ENCODE measurements at places on chromosomes 4 and X. TPM values are rescaled to one million over a fixed set of nuclear protein-coding genes. Genes with fewer than 3 reads are reported as not detected.

The AFM gene
- total RNA-seq: not detected

The INPP4B gene
- 0.66 TPM for total RNA-seq

The FMR1NB gene
- not detected for total RNA-seq

DNA sequence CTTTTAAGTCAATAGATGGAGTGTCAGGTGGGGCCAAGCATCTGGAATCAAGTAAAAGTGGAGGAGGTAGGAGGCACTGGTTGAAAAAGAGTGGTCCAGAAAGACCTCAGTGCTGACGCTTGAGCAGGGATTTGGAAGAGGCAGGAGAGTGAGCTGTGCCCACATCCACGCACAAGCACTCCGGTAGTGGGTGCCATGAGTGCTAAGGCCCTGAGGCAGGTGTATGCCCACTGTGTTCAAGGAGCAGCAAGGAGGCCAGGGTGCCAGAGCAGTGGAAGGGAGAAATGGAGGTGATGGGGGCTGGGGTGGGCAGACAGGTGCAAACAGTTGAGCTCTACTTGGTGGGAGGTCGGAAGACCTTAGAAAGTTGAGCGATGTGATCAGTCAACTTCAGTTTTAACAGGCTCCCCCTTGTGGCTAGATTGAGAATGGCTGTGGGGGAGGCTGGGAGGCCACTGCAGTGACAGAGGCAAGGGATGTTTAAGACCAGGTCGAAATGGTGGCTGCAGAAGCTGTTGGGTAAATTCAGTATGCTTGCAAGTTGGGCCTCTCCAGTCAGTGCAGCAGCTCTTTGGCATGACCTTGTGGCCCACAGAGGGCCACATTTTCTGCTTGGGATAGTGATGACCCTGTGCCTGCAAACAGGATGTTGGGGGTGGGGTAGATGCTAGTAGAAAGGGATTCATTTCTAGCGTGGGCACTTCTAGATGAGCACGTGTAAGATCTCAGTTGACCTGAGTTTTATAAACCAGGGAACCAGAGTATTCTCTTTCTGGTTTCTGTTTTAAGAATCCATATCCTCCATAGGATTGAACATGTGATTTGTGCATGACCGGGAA, 12.7 kb downstream of the TKTL1 start:
- DNase-seq: peak; percentile 93

DNA sequence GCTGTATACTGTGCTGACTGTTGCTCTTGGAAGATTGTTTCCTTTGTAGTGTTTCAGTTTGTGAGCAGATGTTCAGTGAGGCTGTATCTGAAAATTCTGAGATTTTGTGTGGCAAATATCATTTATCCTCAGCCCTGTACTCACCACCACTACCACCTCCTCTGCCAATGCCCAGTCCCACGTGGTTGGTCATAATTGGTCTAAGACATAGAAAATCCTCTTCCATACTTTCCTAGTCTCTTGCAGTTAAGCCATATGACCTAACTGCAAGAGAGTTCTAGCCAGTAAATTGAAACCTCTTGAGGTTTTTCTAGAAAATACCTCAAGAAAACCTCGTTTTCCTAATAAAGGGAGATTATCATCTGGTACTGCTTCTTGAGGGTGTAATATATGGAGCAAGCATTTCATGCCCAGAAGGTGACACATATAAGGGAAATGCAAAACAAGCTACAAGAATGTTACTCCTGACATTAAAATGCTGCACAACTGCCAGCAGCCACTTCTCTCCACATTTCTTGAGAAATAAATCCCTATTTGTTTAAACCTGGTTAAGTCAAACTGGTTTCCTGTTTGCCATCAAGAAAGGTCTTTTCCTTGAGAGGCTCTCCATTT, 32.8 kb downstream of the ABCE1 start:
- no peak for DNase-seq

DNA sequence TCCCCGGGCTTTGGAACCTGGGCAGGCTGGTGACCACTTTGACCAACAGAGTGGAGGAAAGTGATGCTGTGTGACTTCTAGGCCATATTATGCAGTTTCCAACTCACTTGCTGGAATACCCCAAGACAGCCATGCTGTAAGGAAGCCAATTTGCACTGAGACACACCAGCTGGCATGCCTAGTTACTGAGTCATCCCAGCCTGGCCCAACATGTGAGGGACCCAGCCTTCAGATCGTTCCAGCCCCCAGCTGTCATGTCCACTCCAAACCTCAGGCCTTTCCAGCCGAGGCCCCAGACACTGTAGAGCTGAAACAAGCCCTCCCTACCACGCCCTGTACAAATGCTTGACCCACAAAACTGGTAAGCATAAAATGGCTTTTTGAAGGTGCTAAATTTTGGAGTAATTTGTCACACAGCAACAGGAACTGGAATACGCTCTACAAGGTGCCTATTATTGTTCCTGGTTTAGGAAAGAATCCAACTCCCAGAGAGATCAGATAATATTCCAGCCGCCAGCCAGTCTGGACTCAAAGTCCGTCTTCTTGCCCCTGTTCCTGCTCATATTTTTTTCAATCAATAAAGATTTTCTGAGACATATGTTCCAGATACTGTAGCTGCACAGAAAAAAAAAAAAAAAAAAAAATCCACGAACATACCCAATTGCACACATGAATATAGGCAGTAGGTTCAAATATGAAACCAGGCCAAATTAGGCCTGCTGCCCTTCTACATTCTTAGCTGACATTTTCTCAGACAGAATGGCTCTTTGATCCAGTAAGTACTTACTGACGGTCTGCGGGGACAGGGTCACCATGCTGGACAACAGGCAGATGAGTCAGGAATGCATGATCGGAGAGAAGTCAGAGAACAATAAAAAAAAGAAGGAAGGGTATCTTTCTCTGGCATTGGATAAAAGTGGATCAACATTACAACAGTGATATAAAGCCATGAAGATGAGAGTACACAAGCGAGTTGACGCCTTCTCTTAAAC, 35.1 kb downstream of the SH3KBP1 start:
- DNase-seq: no peak

GRCh38 chr4:64158648-64159326, 250.5 kb downstream of the TECRL start:
- peak; percentile 83 for DNase-seq

DNA sequence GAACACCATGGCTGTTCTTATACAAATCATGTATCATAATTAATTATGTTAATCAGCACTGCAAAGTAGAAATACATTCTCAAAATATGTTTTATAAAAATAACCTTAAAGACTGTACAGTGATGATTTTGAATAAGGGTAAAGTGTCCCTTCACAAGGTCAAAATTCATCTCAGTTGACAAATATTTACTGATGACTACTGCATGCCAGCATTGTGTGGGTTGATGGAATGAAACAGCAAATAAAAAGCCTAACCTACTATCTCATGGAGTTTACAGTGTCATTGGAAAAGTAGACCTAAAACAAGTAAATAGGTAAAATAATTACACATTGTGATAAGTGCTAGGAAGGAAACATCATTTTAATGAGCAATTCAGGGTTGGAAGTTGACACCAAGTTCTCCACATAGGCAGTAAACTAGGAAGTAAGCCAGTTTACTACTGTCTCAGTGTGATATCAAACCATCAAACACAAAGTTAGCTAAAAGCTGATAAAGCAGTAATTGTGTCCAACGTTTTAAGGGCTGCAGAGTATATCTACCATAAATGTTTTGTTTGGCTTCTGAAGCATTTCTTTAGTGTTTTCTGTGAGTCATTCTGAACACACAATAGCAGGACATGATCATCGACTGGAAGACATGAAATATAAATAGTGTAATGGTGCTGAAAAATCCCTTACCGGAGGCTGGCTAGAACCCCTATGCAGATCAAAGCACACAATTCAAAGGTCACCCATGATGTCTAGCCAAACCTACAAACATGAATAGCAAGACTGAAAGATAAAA, 221.8 kb downstream of the DACH2 start:
- no peak for DNase-seq

- no peak for DNase-seq
These were observed 12.1 kb downstream of the TBL1X start for GRCh38 chrX:9476810-9477575.

DNA sequence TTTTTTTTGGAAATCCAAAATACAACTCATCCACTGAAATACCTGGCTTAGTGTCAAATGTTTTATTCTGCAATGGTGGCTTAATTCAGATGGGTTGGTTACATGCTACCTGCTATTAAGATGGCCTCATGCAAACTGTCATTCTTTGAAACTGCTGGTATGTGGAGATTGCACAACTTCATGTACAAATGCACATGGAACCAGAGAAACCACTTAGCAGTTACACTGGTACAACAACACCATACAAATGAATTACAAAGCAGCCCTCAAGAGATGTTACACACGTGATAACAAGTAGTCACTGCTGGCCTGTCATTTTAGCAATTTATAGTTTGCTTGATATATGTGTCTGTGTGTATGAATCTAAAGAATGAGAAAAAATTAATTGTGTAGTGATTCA, 84.6 kb upstream of the STS start:
- DNase-seq: no peak

GRCh38 chr4:44522761-44523445, 74.3 kb upstream of the KCTD8 start:
- no peak for DNase-seq

DNA sequence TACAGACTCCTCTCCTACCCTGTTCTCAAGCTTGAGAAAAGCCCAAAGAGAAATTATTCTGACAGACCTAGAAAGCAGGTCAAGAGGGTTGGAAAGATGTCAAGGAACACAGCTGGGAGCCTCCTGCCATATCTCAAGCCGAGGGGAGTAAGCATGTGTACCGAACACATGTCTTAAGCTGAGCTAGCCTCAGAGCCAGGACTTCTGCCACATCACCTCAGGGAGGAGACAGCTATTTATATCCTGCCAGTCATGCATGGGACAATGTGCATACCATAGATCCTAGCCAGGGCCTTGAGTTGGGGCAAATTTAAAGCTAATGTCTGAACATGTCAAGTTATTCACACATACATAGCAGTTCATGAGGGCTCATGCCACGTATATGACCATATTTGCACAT, 11.8 kb downstream of the TMEM31 start:
- no peak for DNase-seq

DNA sequence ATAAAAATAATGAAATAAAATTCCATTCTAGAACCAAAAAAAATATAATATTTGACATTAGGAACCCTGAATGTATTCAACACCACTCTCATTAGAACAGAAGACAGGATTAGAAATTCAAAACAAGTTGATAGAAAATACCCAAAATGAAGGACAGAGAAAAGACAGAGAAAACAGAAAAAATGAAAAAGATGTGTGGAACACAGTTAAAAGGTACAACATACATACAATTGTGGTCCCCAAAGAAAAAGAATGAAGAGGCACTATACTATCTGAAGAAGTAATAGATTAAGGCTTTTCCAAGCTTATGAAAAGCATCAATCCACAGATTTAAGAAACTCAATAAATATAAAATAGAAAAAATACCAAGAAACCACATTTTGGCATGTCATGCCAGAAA, 16.4 kb downstream of the ANKRD50 start:
- DNase-seq: no peak

GRCh38 chrX:41148553-41148952, 63.3 kb downstream of the USP9X start:
- DNase-seq: no peak

DNA sequence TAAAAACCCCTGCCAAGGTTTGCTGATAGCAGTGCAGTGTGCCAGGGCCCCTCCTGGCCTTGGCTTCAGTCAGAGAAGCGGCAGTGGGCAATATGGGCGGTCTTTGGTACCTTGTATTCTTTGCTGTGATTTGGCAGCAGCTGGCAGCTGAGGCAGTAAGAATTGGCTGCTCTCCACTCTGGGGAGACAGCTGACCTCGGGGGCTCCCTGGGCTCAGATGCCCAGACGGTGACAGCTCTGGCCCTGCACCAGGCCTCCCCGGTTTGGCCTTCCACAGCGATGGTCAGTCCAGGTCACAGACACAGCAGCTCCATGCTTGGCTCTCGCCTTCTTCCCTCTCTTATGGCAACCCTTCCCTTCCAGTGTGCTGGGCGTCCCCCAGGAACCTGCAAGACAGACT, 330.9 kb downstream of the BCOR start:
- no peak for DNase-seq

DNA sequence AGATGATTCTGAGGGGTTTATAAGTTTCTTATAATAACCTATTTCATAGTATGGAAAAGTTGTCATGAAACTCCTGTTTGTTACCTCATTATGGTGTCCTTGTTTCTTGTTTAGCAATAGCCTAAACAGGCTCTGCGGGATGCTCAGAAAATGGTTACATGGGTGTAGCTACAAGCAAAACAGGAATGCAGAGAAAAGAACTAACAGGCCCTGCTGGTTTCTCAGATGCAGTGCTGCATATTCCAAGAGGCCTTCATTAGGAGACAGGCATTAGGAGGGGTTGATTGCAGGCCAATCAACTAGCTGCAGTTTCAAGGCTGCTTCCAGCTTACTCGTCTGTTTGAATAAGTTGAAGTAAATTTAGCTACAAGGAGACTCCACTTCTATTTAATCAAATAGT, 37.6 kb upstream of the HPGD start:
- DNase-seq: peak; percentile 66

- peak; percentile 76 for DNase-seq
These were observed 284.1 kb downstream of the CHIC1 start for GRCh38 chrX:73847100-73847499.

- no peak for DNase-seq
These were observed 14.9 kb downstream of the RPGR start for GRCh38 chrX:38312436-38312835.

Measured in endodermal cell (in vitro differentiated cells).